Colonic mucosa (tissue), 4 donors: ENCODE measurements at places on chromosomes 12 and 14. TPM values are rescaled to one million over a fixed set of nuclear protein-coding genes. Genes with fewer than 3 reads are reported as not detected.

- H3K27me3 ChIP-seq = no peaks in the 10 kb centered on the region
- no peak for DNase-seq
- H3K36me3 ChIP-seq = peaks cover 6% of the 10 kb centered on the region
- H3K4me3 ChIP-seq = no peak overlapping the region
- no peak overlapping the region for H3K27ac ChIP-seq
- no peaks in the 10 kb centered on the region for H3K4me1 ChIP-seq
These were observed 3.2 kb upstream of the NACA start for GRCh38 chr12:56728139-56728861.

DNA sequence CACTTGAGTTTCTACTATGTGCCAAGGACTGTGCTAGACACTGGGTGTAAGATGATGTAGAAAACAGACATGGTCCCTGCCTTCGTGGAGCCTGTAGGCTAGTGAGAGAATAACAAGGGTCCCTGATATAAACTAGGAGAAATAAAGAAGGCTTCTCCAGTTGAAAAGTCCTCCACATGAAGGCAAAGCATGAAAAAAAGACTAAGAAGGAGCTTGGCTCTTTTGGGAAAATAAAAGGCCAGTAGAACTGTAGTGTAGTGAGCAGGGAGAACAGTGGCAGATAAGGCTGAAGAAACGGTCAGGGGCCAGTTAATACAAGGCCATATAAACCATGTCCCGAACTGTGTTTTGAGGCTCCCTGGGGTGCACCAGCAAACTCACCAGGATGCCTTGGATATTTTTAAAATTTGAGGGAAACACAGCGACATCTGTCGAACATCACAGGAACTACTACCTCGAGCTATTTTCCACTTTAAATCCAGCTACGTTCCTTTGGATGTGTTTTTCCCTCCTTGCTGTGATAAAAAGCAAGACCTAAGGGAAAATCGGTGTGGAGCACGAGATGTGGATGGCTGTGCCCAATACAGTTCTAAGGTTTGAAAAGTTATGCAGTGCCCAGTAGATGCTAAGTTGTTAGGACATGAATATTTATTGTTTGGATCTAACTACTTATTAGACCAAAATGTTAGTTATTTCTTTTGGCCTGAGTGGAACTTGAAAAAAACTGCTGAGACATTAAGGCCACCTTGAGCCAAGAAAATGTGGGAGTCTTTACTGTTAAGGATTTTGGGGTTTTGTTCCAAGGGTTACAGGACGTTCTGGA is 8.5 kb upstream of the CFL2 start:
- H3K4me1 ChIP-seq = no peaks in the 10 kb centered on the region
- peak; percentile 33 for DNase-seq
- H3K27me3 ChIP-seq = no peaks in the 10 kb centered on the region
- no peak overlapping the region for H3K4me3 ChIP-seq
- no peak overlapping the region for H3K27ac ChIP-seq
- H3K36me3 ChIP-seq = no peaks in the 10 kb centered on the region

GRCh38 chr14:96410119-96410518 is 18.2 kb downstream of the AK7 start:
- no peaks in the 10 kb centered on the region for H3K4me1 ChIP-seq
- no peak for DNase-seq
- no peaks in the 10 kb centered on the region for H3K36me3 ChIP-seq
- no peak overlapping the region for H3K4me3 ChIP-seq

Gene PLEKHD1
- 0.10 TPM for total RNA-seq
